CD4-positive, alpha-beta T cell treated with Interleukin-15 for 4 hours (primary cell): ENCODE measurements at places on chromosomes 16 and 17.

- no peak for DNase-seq
Measured at GRCh38 chr16:25966172-25967097, 274.7 kb downstream of the HS3ST4 start.

DNA sequence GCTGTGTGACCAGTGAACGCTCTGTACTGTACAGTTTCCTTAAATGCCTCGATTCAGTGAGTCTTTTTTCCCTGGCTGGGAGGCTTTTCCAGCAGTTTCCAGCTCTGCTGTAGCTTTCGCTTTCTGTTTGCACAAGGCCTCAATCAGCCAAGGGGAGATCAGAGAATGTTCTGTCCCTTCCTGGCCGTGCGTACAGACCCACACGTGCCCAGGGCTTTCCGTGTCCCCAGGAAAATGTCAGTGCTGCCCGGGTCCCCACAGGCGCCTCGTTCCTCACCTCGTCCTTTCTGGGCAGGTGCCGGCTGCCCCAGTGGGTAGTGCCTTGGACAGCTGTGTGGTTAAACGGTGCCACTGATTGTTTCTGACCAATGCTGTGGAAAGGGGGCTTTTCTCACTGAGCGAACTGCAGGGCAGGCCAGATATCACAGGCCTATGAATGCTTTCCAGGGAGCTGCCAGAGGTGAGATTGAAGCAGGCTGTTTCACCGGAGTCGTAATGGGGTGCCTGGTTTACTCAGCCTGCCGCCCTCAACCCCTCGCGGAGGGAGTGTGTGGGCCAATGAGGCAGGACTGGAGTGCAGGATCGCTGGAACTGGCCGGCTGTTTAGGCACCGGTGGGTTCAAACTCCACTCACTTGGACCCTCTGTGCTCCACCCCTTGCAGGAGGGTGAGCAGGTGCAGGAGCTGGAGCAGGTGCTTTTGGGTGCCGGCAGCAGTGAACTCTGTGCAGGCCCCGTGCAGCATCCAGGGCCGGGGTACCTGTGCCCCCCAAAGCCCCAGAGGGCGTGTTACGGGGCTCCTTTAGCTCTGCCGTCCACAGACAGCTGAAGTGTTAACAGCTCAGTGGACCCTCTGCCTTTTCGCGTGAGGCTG, 44.4 kb downstream of the ZNF778 start:
- DNase-seq: no peak

GRCh38 chr16:88303890-88304819, 78.6 kb upstream of the ZNF469 start:
- no peak for DNase-seq

DNA sequence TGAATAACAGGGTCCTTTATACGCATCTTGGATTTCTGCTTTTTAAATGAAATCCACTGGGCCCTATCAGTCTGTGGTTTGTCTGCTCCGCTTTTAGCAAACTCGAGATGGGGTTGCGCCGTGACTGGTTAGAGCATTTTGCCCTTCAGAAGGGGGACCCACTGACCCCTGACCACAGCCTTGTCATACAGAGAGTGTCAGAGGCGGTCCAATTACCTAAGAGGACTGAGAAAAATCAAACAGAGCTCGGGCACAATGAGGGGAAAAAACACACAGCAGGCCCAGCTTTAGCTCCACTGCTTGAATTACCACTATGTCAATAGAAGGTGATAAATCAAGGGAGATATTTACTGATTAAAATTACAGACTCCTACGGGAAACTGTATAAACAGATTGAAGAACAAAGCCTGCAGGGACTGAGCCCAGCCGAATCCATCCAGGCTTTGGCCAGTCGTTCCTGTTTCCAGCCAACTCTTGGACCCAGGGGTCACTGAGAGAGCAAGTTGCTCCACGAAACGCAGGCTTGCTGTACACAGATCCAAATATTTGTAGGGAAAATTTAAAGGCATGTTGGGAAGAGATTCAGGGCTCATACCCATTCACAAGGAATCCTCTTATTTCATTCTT, 131.9 kb upstream of the ZFHX3 start:
- DNase-seq: no peak

- DNase-seq: no peak
Measured at GRCh38 chr17:80297996-80298560, 37.4 kb downstream of the RNF213 start.

GRCh38 chr16:68707340-68708152, 29.5 kb upstream of the CDH1 start:
- no peak for DNase-seq

- no peak for DNase-seq
Measured at GRCh38 chr16:12539185-12539929, 264.3 kb downstream of the CPPED1 start.

DNA sequence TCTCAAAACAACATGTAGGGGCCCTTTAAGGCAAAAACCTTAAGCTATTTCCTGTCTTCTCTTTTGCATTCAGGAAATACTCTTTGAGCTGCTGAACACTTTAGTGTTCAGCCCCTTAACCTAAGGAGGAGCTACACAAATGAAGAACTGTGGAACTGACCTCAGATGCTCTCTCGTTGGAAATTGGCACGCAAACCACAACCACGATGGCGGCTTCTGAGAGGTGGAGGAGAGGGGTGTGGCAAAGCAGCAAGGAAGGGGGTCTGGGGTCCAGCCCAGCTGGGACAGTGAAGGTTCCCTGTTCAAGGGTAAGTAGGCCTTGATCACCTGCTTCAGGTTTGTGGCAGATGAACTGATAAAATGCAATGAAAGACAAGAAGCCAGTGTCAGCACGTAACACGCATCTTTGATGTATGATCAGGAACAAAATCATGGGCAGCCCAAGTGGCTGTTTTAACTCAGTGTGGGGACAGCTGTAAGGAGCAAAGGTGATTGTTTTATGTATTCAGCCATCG, 291.6 kb upstream of the TNRC6C start:
- DNase-seq: peak; percentile 55

- DNase-seq: no peak
Measured at GRCh38 chr16:8627456-8627855, 6.0 kb downstream of the METTL22 start.

DNA sequence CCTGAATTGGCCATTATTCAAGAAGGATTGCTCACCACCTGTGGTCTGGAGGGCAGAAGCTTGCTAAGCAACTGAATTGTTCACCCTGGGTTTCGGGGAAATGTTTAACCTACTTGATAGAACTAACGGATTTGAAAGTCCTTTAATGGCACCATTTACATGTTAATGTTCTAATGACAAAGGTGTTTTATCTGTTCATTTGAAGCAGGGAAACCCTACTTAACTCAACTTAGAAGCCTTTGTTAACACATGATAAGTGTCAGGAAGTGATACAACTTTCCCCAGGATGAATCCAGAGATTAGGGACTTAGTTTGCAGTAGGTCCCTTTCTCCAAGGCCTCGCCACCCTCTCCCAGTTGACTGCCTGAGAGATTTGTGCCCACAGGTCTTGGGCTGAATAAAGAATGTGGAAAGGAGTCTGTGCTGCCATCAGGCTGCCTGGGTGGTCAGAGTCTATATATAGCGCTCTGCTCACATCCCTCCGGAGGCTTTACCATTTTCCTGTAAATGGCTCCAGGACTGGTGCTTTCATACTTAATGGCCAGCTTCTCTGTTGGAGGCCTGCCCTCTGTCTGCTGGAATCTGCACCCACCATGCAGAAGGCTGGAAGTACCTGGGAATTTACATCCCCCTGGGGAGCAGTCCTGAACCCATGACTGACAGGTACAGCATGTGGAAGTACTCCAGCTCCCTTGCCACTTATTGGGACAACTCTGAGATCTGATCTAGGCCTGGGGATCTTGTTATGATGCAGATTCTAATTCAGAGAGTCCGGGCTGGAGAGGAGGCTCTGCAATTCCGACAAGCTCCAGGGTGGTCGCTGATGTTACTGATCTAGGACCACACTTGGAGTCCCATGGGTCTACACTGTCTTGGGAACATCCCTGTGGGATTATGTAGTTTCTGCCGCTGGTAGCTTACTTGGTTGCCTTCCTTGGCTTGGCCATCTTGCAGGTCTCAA, 99.9 kb downstream of the ASIC2 start:
- DNase-seq: no peak

DNA sequence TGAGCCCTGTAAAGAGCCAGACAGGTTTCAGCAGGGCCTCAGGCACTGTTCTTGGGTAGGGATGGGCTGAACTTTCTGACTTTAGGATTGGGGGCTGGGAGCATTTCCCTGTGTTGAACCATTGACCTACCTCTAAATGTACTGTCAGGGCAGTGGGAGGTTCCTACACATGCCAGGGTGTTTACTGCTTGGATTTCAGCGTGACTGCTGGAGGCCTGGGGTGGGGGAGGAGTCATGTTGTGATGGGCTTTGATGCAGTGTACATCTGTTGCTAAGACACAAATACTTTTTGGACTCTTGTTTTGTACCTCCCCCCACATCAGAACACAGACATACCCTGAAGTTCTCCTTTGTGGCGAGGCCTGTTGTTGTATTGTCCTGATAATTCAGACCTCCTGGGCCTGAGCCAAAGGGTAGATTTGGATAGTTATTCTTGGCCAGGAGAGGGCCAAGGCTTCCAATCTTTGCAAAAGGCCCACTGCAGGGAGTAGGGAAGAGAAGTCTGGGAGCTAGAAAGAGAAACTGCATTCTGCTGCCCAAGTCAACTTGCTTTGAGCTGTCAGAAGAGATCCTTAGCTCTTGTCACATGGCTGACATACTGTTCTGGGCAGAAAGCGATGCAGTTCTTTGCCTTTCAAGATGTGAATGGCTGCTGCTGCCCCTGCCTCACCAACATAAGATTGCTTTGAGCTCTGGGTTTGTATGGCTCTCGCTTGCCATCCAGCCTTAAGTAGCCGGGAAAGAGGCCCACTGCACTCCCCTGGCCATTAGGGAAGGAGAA, 3.7 kb downstream of the NFE2L1 start:
- no peak for DNase-seq

DNA sequence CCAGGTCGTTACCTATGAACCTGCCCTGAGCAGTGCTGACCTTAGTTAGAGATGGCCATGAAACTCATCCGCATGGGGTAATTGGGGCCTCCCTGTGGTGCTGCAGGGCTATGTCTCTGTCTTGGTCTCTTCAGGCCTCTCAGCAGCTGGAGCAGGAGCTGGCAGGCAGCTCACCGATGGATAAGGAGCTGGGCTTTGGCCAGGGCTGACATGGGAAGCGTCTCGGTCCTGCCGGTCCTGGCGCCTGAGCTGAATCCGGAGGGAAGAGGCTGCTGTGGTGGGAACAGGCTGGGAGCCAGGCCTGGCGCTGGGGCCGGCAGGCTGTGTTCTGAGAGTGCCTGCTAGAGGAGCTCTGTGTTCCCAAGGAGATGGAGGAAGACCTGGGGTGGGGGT, 10.1 kb downstream of the IL32 start:
- no peak for DNase-seq

- no peak for DNase-seq
Measured at GRCh38 chr17:17931159-17931558, 41.0 kb downstream of the TOM1L2 start.

- no peak for DNase-seq
Measured at GRCh38 chr17:69860142-69860680, 214.8 kb upstream of the KCNJ16 start.

DNA sequence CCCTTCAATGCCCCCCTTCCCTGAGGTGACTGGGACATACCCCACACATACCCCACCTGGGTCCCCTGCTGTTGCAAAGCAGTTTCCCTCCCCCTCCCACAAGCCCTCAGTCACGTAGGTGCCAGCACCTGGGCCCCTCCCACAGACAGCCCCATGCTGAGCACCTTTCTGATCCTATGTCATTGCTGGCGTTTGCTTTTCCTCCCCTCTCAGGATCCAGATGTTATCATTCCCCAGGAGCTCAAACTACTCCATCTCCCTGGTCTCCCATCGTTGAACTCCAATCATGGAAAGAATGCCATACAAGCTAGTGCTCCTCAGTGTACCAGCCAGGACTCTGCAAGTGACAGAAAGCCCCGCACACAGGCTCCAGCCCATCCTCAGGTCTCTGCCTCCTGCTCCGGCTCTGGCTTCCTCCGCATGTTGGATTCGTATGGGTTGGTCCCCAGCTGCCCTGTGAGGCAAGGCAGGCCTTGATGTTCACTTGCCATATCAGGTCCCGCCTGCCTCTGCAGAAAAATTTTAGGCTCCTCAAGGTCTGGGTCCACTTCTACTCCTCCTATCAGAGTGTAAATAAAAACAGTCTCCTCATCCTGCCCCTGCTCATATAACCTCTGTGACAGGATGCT, 31.4 kb upstream of the MED9 start:
- no peak for DNase-seq

- no peak for DNase-seq
Measured at GRCh38 chr16:48386559-48387312, 1.5 kb upstream of the SIAH1 start.

- DNase-seq: no peak
Measured at GRCh38 chr17:74164446-74165045, 38.9 kb upstream of the RPL38 start.

DNA sequence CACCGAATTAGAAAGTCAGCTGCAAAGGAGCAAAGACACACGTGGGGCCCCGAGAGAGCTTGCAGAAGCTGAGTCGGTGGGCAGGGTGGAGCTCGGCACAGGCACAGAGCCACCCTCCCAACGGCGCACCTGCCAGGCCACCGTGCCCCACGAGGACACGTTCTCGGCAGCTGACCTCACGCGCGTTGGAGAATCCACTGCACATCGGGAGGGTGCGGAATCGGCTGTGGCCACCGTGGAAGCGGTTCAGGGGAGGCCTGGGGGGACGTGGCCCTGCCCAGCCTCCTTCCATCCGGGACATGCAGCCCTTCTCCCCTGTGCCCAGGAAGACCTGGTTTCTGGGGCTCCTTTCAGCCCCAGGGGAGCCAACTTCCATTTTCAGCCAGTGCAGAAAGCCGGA, 20.9 kb upstream of the ZFPM1 start:
- no peak for DNase-seq

DNA sequence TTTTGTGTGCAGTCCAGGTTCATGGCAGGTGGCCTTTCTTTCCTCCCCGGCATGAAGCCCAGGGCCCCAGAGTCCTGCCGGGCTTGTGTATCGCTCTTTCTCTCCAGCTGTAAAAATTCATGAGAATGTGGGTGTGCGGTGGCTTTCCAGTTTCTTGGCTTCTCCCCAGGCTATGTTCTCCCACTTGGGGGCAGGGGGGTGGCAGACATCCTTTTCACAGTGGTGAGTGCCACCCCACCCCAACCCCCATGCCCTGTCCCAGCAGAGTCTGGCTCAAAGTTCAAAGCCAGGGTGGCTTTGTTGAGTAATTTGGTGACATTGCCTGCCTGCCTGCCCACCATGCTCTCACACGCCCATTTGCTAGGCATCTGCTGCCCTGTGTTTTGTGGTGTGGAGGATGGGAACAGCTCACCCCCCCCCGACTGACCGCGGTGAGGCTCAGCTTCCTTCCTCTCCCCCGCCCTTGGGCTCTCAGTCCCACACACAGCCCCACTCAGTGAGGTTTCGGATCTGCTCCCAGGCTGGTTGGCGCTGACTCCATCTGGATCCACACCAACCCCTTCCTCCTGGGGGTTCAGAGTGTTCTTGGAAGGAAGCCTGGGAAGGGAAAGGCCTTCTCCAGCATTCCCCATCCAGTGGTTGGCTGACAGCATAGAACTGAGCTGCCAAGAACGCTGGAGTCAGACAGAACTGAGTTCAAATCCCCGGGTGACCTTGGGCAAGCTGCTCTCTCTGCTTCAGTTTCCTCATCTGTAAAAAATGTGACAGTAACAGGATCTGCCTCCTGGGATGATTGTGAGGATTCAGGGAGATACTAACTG, 36.0 kb downstream of the CHD9 start:
- DNase-seq: no peak
